ENCODE measurements at places on chromosomes 13 and 19.

DNA sequence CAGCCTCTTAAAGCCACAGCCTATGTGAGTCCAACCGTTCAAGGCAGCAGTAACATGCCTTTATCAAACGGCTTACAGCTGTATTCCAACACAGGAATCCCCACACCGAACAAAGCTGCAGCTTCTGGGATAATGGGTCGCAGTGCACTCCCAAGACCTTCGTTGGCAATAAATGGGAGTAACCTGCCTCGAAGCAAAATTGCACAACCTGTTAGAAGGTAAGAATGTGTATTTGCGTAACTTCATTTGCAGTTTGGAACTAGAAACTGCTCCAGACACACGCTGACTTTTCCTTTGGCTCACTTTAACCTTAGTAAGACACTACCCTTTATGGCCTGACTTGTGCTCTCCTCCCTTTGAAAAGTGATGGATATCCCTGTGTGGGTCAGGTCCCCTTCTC, 63.4 kb downstream of the SLAIN1 start:
- DNase-seq, result no peak

DNA sequence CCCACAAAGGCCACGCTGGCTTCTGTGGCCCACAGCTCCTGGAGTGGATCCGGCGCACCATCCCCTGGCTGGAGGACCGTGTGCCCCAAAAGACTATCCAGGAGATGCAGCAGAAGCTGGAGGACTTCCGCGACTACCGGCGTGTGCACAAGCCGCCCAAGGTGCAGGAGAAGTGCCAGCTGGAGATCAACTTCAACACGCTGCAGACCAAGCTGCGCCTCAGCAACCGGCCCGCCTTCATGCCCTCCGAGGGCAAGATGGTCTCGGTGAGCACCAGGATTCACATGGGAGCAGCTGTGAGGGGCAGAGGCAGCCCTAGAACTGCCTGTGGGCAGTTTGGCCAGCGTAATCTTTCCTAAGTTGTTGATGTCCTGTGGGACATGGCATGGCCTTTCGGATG, 27.2 kb downstream of the CAPN12 start:
- DNase-seq, result no peak

- DNase-seq, result no peak
These were observed 14.7 kb downstream of the MIER2 start for GRCh38 chr19:329876-330275.

- DNase-seq, result no peak
These were observed 15.9 kb upstream of the S1PR4 start for GRCh38 chr19:3162418-3163229.

DNA sequence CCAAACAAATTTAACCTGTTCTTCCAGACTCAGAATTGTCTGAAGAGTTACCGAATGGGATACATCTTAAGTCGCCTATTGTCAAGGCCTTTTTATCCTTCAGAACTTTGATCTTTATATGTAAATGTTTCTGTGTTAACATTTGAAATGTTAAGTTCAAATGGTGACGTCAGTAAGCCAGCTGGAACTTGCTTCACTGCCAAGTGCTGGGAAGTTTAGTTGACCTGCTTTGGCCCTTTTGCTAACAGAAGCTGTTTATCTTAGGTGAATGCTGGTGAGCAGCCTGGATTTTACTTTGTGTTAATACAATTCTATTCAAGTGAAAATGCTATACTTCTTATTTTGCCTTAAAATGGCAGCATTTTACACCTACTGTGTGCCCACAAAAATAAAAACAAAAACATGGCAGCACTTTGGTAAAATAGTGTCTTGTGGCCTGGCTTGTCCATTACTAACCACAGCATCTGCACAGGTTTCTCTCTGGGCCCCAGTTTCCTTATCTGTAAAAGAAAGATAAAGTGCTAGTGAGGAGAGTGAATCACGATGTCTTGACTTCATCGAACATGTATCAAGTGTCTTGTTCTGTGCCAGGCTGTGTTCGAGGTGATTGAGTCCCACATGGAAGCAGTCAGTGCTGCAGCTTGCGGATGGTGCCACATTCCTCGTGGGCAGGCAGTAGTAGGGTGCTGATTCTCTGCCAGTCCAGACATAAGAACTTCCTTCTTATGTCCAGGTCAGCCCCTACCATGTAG, 2.2 kb downstream of the NAXD start:
- no peak for DNase-seq

DNA sequence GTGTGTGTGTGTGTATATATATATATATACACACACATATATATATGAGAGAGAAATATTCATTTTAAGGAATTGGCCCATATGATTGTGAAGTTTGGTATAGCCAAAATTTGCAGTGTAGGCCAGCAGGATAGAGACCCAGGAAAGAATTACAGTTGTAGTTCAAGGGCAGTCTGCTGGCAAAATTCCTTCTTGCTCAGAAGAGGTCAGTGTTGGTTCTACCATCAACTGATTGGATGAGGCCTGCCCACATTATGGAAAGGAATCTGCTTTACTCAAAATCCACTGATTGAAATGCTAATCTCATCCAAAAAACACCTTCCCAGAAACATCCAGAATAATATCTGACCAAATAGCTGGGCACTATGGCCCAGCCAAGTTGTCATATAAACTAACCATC, 24.0 kb downstream of the RNF6 start:
- DNase-seq, result no peak

GRCh38 chr13:45765464-45765863, 63.3 kb downstream of the CBY2 start:
- no peak for DNase-seq

- peak; percentile 34 for DNase-seq
These were observed 132.8 kb upstream of the MYO16 start for GRCh38 chr13:108496362-108497210.

DNA sequence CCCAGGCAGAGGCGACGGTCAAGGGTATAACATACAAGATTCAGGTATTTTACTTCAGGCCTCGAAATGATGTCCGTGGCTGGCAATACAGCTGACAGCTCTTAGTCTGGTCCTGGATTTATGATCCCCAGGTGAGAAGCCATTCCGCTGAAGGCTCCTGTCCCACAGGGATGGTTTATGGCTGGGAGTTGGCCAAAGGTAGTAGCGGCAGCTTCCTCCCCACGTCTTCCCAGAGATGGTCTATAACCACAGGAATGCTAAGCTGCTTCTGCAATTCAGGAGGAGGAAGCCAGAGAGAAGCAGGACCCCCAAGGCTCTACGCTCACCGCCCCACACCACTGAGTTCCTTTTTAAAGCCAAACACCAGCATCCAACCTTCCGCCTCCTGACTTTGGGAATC, 27.1 kb downstream of the OLFM2 start:
- DNase-seq, result peak; percentile 41

DNA sequence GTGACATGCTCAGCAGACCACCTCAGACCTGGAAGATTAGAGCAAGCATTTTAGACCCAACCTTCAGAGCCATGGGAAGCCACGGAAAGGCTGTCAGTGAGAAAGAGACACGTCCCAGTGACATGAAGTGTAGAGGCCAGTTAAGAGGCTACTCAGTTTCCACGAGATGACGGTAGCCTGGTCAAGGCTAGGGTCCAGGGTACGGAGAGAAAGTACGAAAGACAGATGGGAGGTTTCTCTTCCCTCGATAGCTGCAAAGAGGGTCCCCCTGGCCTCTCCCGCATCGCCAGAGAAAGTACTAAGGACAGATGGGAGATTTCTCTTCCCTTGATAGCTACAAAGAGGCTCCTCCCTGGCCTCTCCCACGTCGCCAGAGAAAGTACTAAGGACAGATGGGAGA, 8.6 kb downstream of the ZSCAN5A start:
- no peak for DNase-seq

DNA sequence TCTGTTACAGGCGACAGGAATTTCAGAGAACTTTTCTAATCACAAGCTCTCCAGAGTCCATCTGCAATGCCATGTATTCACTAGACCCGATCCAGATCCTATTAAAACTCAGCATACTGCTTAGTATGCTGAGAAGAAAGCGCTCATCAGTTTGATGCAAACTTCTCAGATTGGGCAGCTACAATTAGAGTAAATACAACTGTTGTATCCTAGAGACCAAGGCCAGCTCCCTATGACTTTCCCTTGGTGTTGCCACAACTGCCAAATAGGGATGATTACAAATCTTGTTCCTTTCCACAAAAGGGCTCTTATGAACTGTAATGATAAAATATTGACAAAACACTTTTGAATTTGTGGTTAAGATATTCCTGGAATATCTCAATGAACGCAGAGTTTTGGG, 191.2 kb downstream of the SPRY2 start:
- no peak for DNase-seq

GRCh38 chr13:27334774-27335435, 64.3 kb downstream of the RASL11A start:
- no peak for DNase-seq

DNA sequence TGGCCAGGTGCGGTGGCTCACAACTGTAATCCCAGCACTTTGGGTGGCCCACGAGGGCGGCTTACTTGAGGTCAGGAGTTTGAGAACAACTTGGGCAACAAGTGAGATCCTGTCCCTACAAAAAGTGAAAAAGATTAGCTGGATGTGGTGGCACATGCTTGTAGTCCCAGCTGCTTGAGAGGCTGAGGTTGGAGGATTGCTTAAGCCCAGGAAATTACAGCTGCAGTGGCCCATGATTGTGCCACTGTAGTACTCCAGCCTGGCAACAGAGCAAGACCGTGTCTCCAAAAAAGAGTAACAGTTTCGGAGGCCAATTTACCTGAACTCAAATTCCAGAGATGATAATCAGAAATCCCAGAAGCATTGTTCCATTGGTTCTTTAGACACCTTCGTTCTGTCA, 4.4 kb downstream of the ZNF473 start:
- no peak for DNase-seq

GRCh38 chr19:45564131-45564780, 20.3 kb downstream of the OPA3 start:
- DNase-seq, result no peak

DNA sequence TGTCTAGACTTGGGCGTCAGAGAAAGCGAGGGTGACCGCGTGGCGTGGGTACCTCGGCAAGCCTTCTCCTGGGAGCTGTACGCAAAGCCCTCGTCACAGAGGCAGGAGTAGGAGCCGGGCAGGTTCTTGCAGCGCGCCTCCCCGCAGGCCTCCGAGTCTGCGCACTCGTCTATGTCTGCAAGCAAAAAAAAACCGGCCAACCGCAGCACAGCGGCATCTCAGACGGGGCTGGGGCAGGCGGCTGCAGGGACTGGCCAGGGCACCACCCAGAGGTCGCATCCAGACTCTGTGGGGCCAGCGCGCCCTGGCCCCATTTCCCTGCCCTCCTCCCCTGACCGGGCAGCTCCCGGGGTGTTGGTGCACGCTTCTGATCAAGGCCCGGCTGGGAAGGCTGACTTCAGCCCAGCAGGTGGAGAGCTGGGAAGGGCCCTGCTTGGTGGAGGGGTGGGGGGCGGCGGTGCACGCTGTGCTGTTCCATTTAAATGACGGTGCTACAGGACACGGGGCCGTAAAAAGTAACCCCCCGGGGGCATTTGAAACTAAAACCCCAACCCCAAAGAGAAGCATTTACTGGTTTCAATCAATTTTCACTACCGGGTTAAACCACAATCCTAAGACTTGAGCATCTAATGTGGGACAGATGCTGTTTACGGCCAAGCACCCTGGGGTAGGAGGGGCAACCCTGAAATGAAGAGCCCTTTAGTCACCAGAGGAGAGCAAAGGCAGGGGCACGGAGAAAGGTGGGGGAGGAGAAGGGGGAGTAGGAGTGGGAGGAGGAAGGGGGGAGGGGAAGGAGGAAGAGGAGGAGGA, 28.2 kb downstream of the GAS6 start:
- DNase-seq, result no peak

DNA sequence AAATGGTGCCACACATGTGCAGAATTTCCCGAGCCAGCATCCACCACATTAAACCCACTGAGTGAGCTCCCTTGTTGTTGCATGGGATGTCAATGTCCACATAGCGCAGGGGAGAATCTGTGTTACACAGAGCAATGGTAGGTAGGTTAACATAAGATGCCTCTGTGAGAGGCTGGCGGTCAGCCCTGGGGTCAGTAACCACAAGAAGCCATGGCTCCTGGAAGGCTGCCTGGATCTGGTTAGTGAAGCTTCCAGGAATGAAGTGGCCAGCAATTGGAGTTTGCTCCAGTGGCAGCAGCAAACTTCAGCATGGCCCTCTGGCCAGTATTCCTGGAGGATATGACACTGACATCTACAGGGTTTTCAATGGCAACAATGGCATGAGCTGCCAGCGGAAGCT, 37.0 kb upstream of the PCDH9 start:
- DNase-seq, result no peak

GRCh38 chr13:114203536-114203935, 24.5 kb downstream of the CFAP97D2 start:
- peak; percentile 59 for DNase-seq

- peak; percentile 72 for DNase-seq
These were observed 54.3 kb downstream of the GATAD2A start for GRCh38 chr19:19459707-19460251.

- no peak for DNase-seq
These were observed 948.4 kb downstream of the UQCRFS1 start for GRCh38 chr19:28264556-28264955.

DNA sequence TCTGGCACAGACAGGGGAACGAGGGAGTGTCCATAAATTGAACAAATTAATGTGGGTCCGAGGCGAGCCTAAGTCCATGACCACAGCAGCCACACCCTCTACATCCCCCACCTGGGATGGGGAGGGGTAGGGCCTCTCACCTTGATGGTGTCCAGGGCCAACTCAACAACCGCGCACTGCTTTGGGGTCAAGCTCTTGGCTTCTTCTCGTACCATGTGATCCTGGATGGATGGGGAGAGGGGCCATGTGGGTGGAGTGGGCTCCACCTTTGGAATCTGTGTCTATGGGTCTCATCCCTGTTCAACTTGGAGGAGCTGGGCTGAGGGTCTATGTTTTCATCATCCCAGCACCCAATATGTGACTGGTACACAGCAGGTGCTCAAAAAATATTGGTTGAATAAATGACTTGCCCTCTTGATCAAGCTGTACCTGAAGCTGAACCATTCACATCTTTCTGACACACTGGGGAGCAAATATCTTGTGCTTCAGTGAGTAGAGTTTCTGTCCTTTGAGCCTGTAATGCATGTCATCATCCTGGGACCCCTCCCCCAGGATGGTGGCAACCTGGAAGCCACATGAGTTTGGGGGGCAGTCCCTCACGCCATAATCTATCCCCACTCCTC, 62.9 kb downstream of the COLGALT1 start:
- no peak for DNase-seq

- no peak for DNase-seq
These were observed 5.6 kb upstream of the TM9SF2 start for GRCh38 chr13:99495466-99496183.

GRCh38 chr19:55173714-55174409, 6.2 kb downstream of the SYT5 start:
- no peak for DNase-seq

DNA sequence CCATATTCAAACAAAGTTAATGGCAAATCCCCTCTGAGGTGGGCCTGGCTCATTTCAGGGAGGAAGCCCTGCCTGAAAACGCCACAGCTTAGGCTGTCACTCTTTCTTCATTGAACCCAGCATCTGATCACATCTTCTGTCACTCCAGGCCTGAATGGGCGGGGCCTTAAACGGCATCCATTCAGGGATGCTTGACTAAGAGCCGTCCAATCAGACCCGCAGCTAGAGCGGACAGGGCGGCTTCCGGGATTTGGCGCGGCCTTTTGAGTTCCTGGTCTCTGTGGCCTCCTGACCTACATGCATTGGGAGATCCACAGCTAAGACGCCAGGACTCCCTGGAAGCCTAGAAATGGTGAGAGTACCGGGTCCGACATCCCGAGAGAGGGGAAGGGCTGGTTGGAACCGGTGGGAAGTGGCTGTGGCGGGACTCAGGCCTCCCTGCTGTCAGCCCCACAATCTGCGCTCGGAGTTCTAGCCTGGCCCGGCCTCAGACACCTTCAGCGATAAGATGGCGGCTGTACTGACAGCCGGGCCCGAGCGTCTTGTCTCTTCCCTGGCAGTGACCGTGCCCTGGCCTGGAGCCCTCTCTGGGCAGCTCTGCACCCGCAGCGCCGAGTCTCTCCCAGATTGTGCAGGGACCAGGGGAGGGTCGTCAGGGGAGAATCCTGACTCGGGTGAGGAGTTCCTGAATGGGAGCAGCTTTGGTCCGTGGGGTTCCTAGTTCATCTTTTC, at the start of gene ZNF723:
Gene ZNF723, plus strand, starts transcription at position 261 of the 732 bp plus-strand sequence. Its CDS starts 89 bp downstream, at position 350.
- no peak for DNase-seq
